Endothelial cell (in vitro differentiated cells): ENCODE measurements at places on chromosomes 11 and 22. TPM values are rescaled to one million over a fixed set of nuclear protein-coding genes. Genes with fewer than 3 reads are reported as not detected.

DNA sequence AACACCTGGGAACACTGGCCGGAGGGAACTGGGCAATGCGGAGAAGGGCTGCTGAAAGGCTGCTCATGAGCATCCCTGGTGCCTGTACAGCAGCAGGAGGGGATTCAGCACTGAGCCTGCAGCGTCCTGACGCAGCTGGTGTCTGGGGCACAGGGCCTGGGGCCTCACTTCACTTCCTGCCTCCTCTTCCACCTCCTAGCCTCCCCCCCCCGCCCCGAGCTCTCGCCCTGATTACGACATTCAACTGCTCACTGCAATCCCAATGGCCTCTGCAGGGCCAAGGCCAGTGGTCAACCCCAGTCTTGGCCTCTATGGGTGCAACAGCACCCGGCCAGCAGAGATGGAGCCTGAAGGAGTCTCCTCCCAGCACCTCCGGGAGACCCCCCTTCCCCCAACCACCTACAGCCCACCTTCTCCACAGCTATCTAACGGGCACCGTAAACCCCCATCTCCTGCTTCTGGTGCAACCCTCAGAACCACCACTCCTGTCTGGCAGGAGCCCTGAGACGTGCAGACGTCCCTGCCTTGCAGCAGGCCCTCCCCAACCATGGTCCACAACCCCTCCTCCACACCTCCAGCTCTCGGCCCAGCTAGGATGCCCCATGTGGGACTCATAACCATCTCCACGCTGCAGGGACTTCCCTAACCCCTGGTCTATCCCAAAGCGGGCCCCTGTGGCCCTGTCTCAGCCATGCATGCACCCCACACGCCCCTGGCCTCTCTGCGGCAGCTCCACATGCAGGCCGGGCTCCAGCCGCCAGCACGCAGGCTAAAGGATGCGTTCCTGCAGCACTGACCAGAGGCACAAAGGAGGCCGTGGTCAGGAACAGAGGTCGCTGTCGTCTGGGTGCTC lies 38.2 kb downstream of the BRD1 start:
- peaks cover 22% of the 10 kb centered on the region for H3K4me1 ChIP-seq
- H3K36me3 ChIP-seq = peaks cover 29% of the 10 kb centered on the region
- peak overlapping the region; percentile 72 for H3K27ac ChIP-seq
- peak overlapping the region; percentile 67 for H3K4me3 ChIP-seq
- peaks cover 3% of the 10 kb centered on the region for H3K27me3 ChIP-seq
- DNase-seq = peak; percentile 33

GRCh38 chr11:59791639-59792038 lies 18.9 kb downstream of the MRPL16 start:
- H3K27me3 ChIP-seq = peaks cover 9% of the 10 kb centered on the region
- H3K4me1 ChIP-seq = peaks cover 64% of the 10 kb centered on the region
- peak overlapping the region; percentile 26 for H3K4me3 ChIP-seq
- DNase-seq = no peak
- peak overlapping the region; percentile 49 for H3K27ac ChIP-seq

Gene FOLR2
- not detected for total RNA-seq

Gene ST14
- total RNA-seq = 8.7 TPM

DNA sequence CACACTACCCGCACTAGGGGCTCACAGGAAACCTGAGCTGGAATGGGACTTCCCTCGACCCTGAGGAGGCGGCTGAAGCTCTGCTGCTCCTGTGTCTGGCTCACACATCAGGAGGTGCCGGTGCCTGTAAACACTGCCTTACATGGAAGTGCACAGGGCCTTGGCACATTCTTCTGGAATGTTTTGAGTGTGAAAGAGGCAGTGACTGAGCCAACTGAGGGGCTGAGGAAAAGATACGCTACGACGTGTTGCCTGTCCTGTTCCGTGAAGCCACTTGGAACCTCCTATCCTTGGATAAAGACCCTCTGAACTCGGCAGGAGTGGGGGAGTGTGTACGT lies 10.5 kb downstream of the TXN2 start:
- H3K27me3 ChIP-seq = no peaks in the 10 kb centered on the region
- DNase-seq = no peak
- H3K36me3 ChIP-seq = peaks cover 15% of the 10 kb centered on the region
- no peak overlapping the region for H3K27ac ChIP-seq
- H3K4me1 ChIP-seq = peaks cover 17% of the 10 kb centered on the region

DNA sequence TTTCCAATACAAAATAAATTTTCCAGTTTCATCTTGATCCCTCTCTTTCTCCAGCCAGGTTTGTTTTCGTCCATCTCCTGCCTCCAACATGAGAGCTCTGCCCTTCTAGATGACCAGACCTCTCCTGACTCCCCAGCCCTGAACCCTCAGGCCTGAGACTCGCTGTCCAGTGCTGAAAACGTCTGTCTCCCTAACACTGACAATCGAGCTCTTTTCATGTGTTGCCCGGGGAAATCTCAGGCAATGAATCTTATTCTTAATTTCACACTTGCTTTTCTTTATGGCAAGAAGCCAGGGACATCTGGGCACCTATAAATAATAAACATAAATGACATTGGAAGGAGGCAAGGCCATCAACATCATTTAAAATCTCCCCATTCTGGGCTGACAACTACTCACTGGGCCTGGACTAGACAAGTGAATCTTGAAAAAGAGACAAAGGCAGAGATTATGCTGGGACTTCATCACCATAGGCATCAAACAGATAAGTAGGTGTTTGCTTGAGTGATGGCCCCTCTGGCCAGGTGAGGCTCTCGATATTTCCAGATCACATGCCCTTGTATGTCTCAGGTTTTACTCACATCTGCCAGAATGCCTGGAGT lies 274.5 kb upstream of the B3GAT1 start:
- no peaks in the 10 kb centered on the region for H3K4me1 ChIP-seq
- no peak overlapping the region for H3K27ac ChIP-seq
- H3K27me3 ChIP-seq = no peaks in the 10 kb centered on the region
- no peaks in the 10 kb centered on the region for H3K36me3 ChIP-seq
- DNase-seq = peak; percentile 27
- no peak overlapping the region for H3K4me3 ChIP-seq

- H3K27me3 ChIP-seq = no peaks in the 10 kb centered on the region
- H3K4me1 ChIP-seq = no peaks in the 10 kb centered on the region
- H3K27ac ChIP-seq = no peak overlapping the region
- H3K36me3 ChIP-seq = no peaks in the 10 kb centered on the region
These were observed 13.1 kb upstream of the RPL3 start for GRCh38 chr22:39332441-39333064.

GRCh38 chr22:35685731-35686130 lies 31.9 kb upstream of the APOL5 start:
- H3K27me3 ChIP-seq = peaks cover 3% of the 10 kb centered on the region
- peaks cover 3% of the 10 kb centered on the region for H3K36me3 ChIP-seq
- H3K4me3 ChIP-seq = no peak overlapping the region
- DNase-seq = no peak
- H3K4me1 ChIP-seq = peaks cover 7% of the 10 kb centered on the region

DNA sequence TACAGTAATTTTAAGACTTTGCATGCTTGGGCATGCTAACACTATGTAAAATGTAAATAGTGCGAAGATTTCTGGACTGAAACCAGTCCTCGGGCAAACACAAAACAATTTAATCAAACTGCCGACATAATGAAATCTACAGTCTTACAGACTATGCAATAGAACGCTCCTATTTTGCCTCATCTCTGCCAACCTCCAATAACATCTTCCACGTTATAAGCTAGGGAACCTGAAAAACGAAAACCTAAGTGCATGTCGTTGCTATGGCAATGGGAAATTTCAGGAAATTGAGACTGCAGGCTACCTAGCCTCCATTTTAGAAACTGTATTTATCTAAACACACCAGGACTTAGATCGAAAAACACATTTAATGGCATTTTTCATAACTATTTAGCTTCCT lies 1.1 kb downstream of the CSTF3 start:
- no peaks in the 10 kb centered on the region for H3K36me3 ChIP-seq
- no peak for DNase-seq
- H3K27ac ChIP-seq = peak overlapping the region; percentile 100
- H3K27me3 ChIP-seq = peaks cover 3% of the 10 kb centered on the region

- H3K36me3 ChIP-seq = no peaks in the 10 kb centered on the region
- DNase-seq = no peak
- no peak overlapping the region for H3K4me3 ChIP-seq
- no peaks in the 10 kb centered on the region for H3K27me3 ChIP-seq
- no peak overlapping the region for H3K27ac ChIP-seq
These were observed 157.7 kb downstream of the MAML2 start for GRCh38 chr11:96185220-96185768.

DNA sequence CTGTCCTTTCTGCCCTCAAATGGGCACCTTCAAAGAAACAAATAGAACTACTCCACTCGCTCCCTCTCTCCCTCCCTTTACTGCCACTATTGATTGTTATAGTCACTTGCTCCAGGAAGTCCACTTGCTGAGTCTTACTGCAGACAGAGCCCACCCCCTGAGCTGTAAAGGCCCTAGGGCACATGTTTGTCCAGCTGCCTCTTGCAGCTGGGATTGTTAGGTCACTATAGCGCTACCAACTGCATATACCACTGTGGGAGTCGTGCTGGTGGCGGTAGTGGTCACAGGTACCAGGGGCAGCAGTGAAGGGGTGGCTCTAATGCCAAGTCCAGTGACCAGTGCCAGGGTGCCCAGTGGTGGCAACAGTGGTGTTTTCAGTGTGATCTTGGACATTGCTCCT lies 4.4 kb upstream of the SREBF2 start:
- no peak overlapping the region for H3K4me3 ChIP-seq
- no peak for DNase-seq
- H3K27ac ChIP-seq = peak overlapping the region; percentile 64

Gene MED15
- total RNA-seq = 165 TPM

- peaks cover 17% of the 10 kb centered on the region for H3K4me1 ChIP-seq
- H3K27me3 ChIP-seq = peaks cover 8% of the 10 kb centered on the region
- no peak overlapping the region for H3K4me3 ChIP-seq
- H3K36me3 ChIP-seq = peaks cover 5% of the 10 kb centered on the region
- H3K27ac ChIP-seq = no peak overlapping the region
These were observed 64.7 kb downstream of the BDNF start for GRCh38 chr11:27635567-27636037.

GRCh38 chr22:19658967-19659804 lies 55.1 kb upstream of the SEPTIN5 start:
- H3K36me3 ChIP-seq = no peaks in the 10 kb centered on the region
- peaks cover 4% of the 10 kb centered on the region for H3K27me3 ChIP-seq
- no peak overlapping the region for H3K27ac ChIP-seq
- DNase-seq = no peak

DNA sequence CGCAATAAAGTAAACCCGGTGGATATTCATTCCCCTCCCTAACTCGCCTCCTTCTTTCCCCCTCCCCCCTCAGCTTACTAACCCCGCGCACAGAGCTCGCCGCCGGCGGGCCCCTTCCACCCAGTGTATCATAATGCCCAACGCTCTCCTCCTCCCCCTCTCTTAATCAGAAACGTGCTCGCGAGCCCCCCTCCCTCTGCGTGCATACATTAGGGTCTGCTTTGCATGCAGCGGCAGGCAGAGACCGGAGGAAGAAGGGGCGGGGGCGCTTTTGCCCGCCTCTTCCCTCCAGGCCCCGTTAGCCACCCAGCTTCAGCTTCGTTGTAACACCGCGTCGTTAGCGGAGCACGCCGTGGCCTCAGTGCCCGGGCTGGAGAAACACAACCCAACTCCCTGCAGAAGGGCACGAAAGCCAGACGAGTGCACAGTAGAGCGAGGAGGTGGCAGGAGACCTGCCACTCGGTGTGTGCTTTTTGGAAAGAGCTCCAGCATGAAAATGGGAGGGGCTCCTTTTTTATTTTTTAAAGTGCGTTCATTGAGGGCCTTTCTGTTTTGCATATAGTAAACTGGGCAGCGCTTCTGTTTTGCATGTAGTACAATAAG lies 901 bp upstream of the KMT2A start:
- no peaks in the 10 kb centered on the region for H3K36me3 ChIP-seq
- peak; percentile 60 for DNase-seq
- peaks cover 6% of the 10 kb centered on the region for H3K27me3 ChIP-seq
- H3K4me3 ChIP-seq = peak overlapping the region; percentile 90
- H3K4me1 ChIP-seq = peaks cover 28% of the 10 kb centered on the region
- H3K27ac ChIP-seq = peak overlapping the region; percentile 24

DNA sequence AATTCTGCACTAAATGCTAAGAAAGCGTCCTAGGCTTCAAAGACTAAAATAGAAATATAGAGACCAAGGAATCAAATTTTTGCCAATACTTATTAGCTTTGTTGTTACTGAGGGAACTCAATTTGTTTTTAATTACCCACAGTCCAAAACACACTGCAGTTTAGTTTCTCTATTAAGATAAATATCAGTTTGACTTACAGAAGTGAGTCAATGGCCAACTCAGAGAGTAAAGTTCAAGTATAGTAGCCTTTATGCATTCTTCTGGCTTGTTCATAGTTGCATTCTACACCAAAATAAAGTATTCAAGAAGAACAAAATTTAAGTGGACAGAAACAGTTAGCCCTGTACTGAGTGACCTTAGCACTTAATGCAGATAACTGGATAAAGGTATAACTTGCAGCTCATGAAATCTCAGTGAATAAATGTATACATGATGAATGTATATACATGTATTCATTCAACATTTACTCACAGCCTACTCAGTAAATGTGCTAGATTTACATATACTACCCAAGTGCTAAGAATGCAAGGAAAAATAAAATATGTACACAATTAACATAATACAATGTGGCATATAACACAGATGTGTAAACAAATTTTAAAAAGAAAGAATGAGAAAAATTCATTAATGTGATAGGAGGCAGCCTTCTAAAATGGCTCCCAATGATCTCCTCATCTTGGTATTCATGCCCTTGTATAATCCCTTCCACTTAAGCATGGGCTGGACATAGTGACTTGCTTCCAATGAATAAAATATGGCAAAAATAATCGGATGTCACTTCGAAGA lies 9.7 kb upstream of the RNF141 start:
- H3K27me3 ChIP-seq = peaks cover 3% of the 10 kb centered on the region
- H3K27ac ChIP-seq = no peak overlapping the region
- DNase-seq = no peak
- H3K4me3 ChIP-seq = no peak overlapping the region
- H3K36me3 ChIP-seq = no peaks in the 10 kb centered on the region

DNA sequence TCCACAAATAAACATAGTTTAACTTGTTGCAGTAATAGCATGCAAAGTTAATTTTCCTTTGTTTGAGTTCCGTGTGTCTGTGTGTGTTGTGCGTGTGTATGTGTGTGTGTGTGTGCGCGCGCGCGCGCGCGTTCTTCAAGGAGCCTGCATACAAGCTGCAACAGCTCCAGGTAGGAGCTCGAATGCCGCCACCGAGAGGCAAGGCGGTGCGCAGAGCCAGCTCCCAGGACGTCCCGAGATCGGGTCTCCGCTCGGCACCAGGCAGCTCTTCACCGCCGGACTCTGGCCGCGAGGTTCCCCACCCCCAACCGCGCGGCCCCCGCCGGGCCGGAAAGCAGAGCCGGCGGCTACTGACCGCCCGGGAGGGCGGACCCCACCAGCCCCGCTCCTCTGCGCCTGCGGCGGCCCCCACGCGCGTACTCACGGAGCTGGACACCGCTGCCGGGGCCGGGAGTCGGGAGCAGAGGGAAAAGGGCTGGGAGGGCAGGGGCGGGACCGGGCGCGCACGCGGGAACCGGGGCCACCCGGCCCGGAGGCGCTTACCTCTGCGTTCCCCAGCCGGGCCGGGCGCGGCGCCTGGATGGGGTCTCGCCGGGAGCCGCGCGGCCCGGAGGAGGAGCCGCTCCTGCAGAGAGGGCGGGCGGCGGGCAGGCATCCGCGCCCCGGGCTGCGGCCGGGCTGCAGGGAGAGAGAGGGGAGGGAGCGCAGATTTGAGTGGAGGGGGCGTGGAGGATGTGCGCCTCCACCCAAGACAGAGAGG lies 40.4 kb upstream of the AKIP1 start:
- no peaks in the 10 kb centered on the region for H3K27me3 ChIP-seq
- H3K27ac ChIP-seq = peak overlapping the region; percentile 48
- peak overlapping the region; percentile 96 for H3K4me3 ChIP-seq
- DNase-seq = peak; percentile 62
- H3K36me3 ChIP-seq = peaks cover 3% of the 10 kb centered on the region

- DNase-seq = peak; percentile 77
- peaks cover 8% of the 10 kb centered on the region for H3K27me3 ChIP-seq
- no peaks in the 10 kb centered on the region for H3K36me3 ChIP-seq
- no peak overlapping the region for H3K27ac ChIP-seq
- H3K4me3 ChIP-seq = no peak overlapping the region
These were observed 109.3 kb downstream of the GGTLC2 start for GRCh38 chr22:22753526-22754267.
